Thymus (tissue), 14 donors: ENCODE measurements at places on chromosomes 1 and 21. TPM values are rescaled to one million over a fixed set of nuclear protein-coding genes. Genes with fewer than 3 reads are reported as not detected.

GRCh38 chr21:34948157-34948556, 100.9 kb downstream of the RUNX1 start:
- no peak for DNase-seq

PDC gene
- polyA plus RNA-seq, result 0.46 TPM

DNA sequence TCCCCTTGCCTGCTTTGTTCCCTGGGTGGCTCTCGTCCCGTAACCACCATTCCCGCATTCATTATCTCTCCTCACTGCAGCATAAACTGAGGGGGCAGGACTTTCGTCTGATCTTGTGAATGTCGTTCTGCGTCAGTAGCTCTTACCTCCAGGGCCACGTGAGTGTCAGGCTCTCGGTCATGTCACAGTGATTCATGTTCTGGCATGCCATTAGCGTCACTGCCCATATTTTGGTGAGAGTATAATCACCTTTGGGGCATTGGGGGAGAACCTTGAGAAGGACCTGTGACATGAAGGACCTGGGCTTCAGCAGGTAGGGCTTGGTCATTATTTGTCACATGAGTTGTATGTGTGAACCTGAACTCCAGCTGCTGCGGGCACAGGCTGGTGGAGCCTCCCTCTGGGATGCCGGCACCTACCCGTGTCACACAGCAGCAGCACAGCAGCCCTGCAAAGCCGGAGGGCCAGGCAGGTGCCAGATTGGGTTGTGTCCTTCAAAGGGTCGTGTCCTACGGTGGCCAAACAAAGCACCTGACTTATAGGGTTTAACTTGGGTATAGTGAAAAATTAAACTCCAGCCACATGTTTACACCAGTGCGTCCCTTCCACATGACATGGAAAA, 68.5 kb downstream of the BACE2 start:
- no peak for DNase-seq

GRCh38 chr1:44970317-44970716, 16.1 kb downstream of the EIF2B3 start:
- no peak for DNase-seq

- DNase-seq, result no peak
Observed at GRCh38 chr1:224559981-224560728, 56.0 kb upstream of the CNIH3 start.

- no peak for DNase-seq
Observed at GRCh38 chr1:230464671-230465070, 38.5 kb upstream of the PGBD5 start.

- no peak for DNase-seq
Observed at GRCh38 chr21:32281531-32281930, 2.7 kb upstream of the MIS18A start.

MCOLN3 gene
- 13.4 TPM for polyA plus RNA-seq

DNA sequence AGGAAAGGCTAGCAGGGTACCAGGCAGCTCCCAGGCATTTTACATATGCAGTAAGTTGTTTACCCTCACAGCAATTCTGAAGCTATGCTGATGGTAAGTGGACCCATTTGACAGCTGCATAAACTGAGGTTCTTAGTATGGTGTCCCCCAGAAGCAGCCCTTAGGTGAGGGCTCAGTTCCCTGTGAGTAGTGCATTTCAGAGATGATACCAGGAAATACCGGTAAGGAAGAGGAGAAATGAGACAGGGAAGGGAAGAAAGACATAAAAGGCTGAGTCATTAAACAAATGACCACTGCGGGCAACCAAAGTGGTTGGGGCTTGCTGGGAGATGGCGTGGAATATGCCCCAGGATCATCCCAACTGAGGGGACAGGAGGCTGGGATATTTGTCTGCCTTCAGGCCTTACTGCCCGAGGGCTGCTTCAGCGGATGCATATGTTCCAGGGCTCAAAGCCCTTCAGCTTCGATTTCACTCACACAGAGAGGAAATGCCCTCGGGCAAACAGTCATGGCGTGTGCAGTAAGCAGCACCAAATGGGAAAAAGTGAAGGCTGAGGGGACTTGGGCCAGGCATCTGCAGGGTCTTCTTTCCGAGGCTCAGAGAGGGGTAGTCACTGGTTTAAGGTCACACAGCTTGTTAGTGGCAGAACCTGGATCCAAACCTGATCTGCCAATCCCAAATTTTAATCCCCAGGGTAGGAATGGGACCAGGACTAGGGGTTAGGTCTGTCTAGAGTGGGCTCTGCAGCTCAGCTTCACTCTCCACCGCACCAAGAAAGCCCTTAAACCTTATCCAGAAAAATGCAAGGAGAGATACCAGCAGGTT, 133.7 kb upstream of the RUNX3 start:
- no peak for DNase-seq

- no peak for DNase-seq
Observed at GRCh38 chr1:206116873-206117150, 376 bp downstream of the AVPR1B start.

DNA sequence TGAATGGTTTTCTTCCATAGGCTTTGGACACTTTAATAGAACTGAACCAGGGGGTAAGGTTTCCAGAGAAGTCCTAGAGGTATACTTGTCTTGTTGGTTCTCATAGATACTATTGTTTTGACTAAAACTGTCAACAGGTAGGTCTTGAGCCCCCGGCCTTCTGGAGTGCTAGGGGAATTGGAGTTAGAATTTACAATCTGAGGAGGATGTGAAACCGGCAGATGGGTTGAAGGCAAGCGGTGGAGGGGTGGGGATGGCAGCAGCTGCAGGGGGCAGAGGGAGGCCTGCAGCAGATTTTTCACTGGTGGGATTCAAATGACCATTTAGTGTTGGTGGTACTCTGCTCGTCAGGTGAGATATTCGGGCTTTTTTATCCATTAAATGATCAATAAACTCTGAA, 4.3 kb upstream of the CD1D start:
- DNase-seq, result no peak

DNA sequence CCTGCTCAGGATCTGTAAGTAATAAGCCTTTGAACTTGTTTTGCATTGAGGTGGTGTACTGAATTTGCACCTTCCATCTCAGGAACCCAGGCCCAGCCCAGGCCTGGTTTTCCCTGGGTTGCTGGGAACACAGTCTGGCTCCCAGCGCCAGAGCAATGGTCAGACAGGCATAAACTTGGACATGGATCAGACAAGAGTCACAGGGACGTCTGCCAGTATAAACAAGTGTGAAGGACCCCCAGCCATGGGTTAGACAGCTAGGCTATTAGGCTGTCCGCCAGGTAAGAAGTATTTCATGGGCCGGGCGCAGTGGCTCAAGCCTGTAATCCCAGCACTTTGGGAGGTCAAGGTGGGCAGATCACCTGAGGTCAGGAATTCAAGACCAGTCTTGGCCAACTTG, 5.5 kb downstream of the IFNLR1 start:
- no peak for DNase-seq

PEAR1 gene
- polyA plus RNA-seq, result 2.5 TPM

GRCh38 chr1:66182551-66183178, 351.3 kb upstream of the SGIP1 start:
- no peak for DNase-seq

DCDC2B gene
- polyA plus RNA-seq, result 0.09 TPM

DNA sequence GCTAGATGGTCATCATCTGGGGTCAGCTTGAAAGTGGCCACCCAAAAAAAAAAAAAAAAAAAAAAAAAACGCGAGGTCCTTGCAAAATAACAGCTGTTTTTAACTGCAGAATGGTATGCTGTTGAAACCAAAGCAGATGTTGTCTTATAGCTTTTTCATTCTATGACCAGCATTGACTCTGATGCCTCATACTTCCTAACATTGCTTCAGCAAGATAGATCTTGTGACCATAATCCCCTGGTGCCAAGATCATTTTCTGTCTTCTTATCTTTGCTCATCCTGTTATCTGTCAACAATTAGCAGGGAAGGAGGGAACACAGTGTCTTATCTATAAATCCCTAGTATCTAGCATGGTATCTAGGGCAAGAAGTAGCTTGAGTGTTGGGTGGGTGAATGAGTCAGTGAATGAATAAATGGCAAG, 181.5 kb downstream of the PLPP3 start:
- no peak for DNase-seq

DNA sequence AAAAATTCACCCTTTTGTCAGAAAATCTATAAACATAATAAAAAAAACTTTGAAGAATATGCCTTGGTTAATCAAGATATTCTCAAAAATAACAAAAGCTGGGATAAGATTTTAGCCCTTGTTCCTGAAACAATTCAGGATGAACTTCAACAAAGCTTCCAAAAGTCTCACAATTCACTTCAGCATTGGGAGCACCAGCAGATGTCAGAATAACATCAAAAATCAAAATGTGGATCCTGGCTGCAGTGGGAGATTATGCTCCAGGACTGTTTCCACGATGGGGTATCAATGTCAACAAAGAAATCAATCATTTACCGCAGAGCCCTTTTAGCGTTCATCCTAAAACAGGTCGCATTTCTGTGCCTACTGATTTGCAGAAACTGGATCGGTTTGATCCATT, 35.2 kb downstream of the ZNF670 start:
- DNase-seq, result no peak

DNA sequence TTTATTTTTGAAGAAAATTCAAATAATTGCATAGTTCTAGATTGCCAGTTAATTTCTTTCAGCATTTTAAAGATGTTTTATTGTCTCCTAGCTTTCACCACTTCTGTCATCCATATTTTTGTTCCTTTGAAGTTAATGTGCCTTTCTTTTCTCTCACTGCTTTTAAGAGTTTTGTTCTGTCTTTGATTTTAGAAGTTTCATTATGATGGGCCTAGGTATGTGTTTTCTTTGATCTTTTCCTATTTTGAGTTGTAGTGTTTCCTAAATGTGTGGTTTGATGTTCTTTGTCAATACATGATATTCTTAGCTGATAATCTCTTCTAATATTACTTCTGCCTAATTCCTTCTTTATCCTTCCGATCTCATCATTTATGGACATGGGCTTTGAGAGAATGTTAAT, 378.7 kb downstream of the DISC1 start:
- no peak for DNase-seq

GSTM5 gene
- 2.3 TPM for polyA plus RNA-seq

GRCh38 chr1:203440771-203441170, 34.8 kb upstream of the PRELP start:
- peak; percentile 20 for DNase-seq

DNA sequence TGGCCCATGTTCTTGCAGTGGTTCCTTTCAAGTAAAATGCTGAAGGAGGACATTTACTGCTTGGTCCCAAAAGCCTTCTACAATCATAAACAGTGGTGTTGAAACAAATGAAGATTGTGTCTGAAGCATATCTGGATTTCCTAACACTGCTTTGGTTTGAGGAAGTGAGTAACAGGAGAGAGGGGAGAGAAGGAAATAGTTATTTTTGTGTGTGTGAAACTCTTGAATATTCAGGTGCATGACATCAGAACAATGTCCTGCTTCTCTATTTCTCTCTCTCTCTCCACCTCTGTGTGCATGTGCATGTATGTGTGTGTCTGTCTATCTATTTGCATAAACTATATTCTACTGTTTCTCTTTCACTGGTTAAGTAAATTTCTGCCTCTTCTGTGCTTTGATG, 61.4 kb upstream of the TNFSF18 start:
- DNase-seq, result no peak

FBLIM1 gene
- polyA plus RNA-seq, result 10.3 TPM

TBX19 gene
- polyA plus RNA-seq, result 2.1 TPM

DNA sequence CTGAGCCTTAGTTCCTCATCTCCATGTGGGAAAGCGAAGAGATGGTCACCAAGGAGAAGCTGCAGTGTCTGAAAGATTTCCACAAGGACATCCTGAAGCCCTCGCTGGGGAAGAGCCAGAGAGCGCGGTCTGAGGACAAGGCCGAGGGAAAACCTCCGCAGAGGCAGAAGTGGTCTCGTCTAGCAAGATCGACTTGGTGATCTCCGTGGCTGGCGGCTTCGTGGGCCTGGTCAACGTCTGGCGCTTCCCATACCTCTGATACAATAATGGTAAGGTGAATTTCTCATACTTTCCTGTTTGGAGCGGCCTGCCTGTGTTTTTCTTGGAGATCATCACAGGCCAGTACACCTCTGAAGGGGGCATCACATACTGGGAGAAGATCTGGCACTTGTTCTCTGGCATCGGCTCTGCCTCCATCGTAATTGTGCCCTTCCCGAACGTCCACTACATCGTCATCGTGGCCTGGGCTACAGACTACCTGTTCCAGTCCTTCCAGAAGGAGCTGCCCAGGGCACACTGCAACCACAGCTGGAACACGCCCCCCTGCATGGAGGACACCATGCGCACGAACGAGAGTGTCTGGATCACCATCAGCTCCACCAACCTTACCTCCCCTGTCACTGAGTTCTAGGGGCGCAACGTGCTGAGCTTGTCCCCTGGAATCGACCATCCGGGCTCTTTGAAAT, 841.1 kb upstream of the TMPRSS15 start:
- no peak for DNase-seq

DNA sequence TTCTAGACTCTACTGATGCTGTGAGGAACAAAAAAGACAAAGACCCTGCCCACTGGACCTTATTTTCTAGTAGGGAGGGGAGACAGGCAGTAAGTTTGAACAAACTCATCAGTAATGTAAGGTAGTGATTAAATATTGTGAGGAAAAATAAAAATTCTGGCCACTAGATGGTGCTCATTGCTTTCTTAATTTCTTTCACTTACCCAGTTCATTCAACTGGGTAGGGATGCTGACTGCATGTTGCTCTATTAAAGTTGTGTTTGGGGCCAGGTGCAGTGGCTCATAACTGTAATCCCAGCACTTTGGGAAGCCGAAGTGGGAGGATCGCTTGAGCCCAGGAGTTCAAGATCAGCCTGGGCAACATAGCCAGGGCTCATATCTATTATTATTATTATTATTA, 6.3 kb upstream of the KYAT3 start:
- DNase-seq, result no peak

TEX38 gene
- polyA plus RNA-seq, result 0.14 TPM

DNA sequence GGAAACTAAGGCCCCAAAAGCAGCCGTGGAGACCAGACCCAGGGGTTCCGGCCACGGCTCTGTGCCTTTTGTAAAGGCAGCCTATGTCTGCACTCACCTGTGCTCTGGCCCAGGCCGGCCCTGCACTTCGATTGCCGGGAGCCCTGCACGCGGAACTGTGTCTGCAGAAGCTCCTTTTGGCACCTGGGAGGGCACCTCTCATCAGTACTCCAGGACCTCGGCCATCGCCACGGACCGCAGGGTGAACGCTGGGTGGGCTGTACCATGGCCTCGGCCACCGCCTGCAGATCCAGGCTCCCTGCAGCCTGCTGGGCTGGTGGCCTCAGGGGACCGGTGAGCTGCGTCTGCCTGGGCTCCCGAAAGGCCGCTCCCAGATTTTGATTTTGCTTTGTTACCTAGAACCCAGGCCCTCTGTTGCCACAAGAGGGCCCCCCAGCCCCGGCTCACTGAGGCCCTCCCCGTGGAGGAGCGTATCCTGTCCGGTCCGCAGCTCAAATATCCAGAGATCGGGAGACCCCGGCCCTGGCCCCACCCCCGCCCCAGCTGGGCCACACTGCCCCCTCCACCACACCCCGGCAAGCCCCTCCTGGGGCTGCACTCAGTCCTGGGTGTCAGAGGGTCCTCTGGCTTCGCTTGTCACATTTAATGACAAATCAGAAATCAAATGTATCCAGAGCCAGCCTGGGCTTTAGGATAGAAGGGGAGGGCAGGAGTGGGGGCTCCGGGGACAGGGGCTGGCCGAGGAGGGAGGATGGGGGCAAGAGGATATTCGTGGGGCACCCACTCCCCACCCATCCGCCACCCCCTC, 60.2 kb upstream of the PDE9A start:
- no peak for DNase-seq

NFIA gene
- polyA plus RNA-seq, result 10.3 TPM
